Left ventricle myocardium superior (tissue), 1 donor: ENCODE measurements at places on chromosomes 3 and 15.
A peak's percentile ranks its signal among the peaks of the same experiment; 100 is the strongest.

DNA sequence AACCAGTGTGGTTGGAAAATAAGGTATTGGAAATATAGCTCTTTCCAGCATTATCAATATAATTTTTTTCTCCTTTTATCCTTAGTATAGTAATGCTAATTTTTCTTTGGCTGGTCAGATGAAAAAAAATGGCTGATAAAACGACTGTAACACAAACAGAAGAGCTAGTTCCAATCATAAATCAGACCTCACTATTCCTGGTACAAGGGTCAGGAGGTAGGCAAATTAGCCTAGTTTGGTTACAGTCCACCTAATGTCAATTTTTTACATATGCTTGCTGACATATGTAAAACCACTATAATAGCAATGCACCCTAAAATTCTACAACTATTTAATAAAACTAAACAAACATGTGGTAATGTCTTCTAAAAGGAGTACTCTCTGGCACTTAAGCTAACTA lies 19.9 kb upstream of the VPS39 start:
- DNase-seq = no peak

- peak; percentile 63 for DNase-seq
Measured at GRCh38 chr3:105367406-105368213, 901 bp downstream of the ALCAM start.

GRCh38 chr3:134881305-134881704 lies 86.2 kb downstream of the EPHB1 start:
- DNase-seq = no peak

GRCh38 chr3:78580681-78581080 lies 1187.1 kb downstream of the ROBO1 start:
- DNase-seq = no peak

DNA sequence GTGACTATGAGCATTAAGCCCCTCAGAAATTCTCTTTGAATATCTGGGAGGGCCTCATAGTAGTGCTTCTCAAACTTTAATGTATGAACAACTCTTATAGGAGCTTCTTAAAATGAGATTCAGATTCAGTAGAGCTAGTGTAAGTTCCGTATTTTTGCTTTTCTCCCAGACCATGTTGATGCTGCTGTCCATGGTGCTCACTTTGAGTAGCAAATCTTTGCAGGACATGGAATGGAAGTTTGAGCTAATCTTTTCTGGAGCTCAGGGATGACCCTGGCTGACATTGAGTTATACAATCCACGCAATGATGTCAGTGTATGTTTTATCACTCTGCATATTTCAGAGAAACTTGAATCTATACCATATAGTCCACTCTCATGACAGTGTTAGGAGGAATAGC lies 134.2 kb downstream of the OTOL1 start:
- DNase-seq = no peak

DNA sequence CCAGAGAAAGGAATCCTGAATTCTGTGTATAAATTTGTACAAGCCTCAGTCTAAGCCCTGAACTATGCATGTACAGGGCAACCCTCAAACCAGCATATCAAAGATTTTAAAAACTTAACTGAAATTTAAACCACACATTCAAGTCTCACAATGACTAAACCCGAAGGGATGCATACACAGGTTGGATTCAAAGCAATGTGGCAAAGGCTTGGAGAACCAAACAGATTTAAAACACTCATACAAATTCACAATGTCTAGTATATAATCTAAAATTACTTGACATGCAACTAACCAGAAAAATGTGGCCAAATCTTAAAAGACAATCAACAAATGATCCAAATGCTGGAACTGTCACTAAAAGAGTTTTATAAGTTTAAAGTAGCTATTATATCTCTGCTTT lies 36.4 kb downstream of the CEP152 start:
- DNase-seq = no peak

DNA sequence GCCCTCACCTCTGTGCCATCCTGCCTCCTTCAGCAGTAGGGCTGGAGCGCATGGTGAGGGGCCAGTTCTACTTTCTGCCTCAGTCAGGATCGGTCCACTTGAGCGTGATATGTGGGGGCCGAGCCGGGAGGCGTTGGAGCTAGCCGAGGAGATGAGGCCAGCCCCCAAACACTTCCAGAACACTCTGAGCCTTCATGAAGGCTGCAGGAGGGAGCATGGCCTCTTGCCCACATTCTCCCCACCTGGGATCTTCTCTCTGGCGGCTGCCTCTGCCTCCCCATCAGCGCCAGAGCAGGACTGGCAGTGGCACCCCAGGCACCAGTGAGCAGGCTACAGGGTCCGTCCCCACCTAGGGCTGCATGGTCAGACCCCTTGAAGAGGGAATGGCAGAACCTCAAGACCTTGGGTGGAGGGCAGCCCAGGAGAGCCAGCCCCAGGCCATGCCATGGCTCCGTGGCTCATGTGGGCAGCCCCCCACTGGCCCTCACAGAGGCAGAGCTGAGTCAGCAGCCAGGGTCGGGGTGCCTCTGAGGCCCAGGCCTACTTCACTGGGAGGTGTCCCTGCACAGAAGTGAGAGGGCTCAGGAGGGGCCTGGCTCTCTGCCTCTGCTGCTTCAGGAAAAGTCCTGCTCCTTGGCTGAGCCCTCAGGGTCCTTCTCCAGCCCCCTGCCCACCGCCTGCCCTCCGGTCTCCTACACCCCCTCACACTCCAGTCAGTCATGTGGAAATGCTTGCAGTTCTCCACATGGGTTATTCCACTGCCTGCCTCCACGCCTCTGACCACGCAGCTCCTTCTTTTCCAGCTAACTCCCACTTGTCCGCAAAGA lies 28.1 kb upstream of the CYP11A1 start:
- DNase-seq = no peak

GRCh38 chr3:42712344-42712648 lies 9.7 kb upstream of the HHATL start:
- DNase-seq = no peak

GRCh38 chr3:146187334-146187950 lies 26.5 kb upstream of the PLOD2 start:
- no peak for DNase-seq

- DNase-seq = no peak
Measured at GRCh38 chr3:4338751-4339150, 35.6 kb downstream of the SETMAR start.

- DNase-seq = no peak
Measured at GRCh38 chr3:122427857-122428471, 12.1 kb upstream of the WDR5B start.

DNA sequence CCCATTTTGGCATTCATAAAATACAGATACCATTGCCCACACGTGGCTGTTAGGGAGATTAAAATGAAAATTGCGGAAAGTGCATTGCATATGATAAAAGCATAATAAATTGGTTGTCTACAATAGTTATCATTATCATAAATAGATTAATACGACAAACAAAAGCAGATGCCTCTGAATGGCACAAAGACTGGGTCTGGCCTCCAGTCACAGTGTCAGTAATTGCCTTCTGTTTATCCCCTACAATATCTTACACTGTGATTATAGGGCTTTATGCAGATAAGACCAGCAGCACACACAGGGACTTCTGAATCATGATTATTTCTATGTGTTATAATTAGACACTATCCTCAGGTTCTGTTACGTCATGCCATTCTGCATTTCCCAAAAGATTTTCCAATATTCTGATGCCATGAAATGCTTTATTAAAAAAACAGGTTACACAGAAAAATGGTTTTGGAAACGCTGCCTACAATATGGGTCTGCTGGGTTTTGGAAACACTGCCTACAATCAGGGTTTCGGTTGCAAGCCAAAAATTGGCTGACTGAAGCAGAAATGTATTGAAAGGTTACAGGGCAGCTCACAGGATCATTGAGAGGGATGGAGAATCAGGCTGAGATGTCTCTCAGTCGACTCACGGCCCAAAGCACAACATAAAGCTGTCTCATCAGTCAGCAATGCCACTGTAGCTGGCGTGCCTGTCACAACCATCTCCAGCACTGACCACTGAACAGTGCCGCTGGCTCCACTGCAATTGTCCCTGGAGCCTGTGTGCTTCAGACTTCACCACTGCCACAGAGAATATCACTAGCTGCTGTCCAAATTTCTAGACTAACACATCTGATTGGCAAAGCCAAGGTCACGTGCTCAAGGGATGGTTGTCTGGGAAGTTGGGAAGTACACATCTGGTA lies 248.1 kb downstream of the ERC2 start:
- no peak for DNase-seq

DNA sequence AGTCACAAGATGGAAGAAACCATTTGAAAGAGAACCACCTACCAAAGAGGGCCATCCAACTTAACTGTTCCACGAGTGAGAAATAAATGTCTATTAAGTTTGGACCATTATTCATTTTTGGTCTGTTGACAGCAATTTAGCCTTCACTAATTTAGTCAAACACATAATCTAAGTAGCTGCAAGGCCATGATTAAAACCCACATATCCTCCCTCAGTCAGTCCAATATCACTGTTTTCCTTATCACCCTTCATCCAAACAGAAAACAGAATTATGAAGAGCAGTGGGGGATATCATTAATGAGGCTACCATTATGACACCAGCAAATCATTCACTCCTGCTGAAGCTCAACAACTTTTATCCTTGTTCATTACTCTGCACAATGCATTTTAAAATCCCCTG lies 52.0 kb downstream of the PIK3CB start:
- DNase-seq = no peak

- no peak for DNase-seq
Measured at GRCh38 chr15:63243776-63244175, 33.6 kb upstream of the APH1B start.

DNA sequence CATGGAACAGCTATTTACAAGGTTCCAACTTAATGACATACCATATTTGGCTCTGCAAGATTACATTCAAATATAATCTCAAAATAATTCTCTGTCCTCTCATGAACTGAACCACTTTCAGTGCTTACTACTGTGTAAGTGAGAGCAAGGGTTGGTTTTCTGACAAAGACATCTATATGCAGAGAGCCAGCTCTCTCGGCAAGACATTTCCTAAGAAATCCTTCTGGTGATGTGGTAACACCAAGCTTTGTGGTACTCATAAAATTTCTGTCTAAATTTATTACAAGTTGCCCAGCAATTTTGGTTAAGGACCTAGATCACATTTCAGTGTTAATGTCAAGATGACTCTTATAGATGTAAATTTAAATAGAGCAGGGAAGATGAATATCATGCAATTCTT lies 184.9 kb downstream of the GAP43 start:
- DNase-seq = no peak

DNA sequence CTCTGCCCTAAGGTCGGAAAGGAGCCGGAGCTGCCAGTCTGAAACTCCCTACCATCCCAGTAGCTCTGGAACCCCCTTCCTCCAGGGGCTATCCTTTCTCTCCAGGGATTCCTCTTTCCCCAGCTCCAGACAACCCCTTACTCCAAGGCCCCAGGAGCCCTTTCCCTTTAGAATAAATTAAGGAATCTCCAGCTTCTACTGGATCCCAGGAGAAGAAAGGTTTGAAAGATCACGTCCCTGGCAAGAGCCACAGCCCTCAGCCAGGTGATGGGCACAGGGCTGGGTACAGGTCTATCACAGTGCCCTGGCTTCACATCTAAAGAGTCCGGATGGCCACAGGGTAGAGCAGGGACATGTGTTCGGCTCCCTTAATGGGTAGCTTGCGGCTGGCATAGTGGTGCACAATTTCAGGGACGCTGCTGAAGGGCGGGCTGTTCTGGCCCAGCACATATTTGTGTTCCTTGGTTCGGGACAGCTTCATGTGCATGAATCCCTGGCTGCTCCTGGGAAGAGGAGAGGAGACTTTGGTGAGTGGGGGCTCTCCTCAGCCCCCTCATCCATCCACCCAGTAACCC lies 20.0 kb downstream of the SHF start:
- no peak for DNase-seq

GRCh38 chr3:106130384-106131198 lies 261.8 kb upstream of the CBLB start:
- no peak for DNase-seq

GRCh38 chr15:99449514-99449913 lies 116.3 kb upstream of the MEF2A start:
- DNase-seq = no peak

GRCh38 chr3:127573912-127574311 lies 16.6 kb downstream of the TPRA1 start:
- DNase-seq = no peak

- DNase-seq = peak; percentile 11
Measured at GRCh38 chr3:46703013-46703520, 1.9 kb downstream of the TMIE start.

- DNase-seq = no peak
Measured at GRCh38 chr15:27706300-27706699, 392.8 kb downstream of the OCA2 start.

DNA sequence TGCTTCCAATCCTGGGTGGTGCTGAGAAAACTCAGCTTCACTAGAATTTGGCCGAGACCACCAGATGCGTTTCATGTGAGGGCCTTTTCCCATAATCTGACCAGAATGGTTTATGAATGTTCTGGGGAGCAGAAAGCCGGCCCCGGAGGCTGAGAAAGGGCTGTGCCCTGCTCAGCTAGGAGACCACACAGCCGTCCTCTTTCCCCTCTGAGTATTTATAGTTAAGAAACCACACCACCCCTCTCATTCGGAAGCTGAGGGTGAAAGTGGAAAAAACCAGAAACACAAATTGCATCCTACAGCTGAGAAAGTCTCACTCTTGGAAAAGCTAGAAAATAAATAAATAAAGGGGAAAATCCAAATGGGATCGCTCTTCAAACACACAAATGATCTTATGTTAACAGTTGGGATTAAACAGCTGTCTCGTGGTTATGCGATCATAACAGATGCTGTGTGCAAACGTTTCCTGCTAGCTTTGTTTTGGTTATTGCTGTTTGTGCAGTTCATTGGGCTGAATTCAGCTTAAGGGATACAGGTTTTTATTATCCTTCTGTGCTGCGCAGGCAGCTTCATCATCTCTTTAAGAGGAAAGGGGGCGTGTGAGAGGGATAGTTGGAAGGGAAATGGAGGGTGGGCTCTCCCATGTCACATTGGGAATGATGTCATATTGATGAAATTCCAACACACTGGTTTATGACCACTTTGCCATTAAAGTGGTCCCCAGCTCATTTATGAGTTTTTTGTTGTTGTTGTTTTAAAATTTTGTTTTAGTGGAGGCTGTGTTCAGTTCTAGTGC lies 1026.2 kb upstream of the NR2F2 start:
- no peak for DNase-seq

GRCh38 chr15:60720493-60721256 lies 241.7 kb upstream of the ICE2 start:
- DNase-seq = no peak

DNA sequence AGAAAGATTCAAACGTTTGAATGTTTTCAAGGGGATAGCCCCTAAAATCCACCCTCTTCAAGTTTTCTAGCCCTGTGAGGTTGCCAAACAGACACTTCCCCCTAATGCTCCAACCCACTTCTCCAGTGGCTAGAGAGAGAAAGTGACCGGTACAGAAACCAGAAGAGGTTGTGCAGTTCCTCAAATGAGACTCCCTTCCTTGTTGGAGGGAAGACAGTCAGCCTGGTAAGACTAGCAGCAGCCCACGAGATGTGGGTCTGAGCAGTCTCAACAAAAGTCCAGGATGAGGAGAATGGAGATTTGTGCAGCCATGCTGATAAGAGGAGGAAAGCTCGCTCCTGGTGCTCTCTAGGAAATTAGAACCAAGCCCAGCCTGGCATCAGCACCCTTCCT lies 222.8 kb upstream of the TPRG1 start:
- DNase-seq = no peak

DNA sequence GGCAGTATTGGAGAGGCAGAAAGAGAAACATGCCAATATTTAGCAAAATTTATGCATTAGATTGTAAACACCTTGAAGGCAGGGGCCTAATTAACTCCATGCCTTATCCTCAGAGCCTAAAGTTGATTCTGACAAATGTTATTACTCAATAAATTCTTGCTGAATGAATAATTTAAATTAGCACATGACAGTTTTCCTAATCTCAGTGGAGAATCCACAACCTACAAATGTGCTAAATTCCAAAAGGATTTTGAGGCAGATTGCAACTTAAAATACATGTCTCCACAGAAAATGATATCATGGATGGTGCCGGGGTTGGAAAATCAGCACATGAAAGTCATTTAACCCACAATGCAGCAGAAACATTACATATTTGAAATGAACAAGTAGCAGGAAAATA lies 41.1 kb upstream of the NANOGP8 start:
- no peak for DNase-seq
